ENCODE measurements at places on chromosomes 4 and X.

- no peak for DNase-seq
These were observed 30.9 kb downstream of the GATB start for GRCh38 chr4:151729731-151730559.

DNA sequence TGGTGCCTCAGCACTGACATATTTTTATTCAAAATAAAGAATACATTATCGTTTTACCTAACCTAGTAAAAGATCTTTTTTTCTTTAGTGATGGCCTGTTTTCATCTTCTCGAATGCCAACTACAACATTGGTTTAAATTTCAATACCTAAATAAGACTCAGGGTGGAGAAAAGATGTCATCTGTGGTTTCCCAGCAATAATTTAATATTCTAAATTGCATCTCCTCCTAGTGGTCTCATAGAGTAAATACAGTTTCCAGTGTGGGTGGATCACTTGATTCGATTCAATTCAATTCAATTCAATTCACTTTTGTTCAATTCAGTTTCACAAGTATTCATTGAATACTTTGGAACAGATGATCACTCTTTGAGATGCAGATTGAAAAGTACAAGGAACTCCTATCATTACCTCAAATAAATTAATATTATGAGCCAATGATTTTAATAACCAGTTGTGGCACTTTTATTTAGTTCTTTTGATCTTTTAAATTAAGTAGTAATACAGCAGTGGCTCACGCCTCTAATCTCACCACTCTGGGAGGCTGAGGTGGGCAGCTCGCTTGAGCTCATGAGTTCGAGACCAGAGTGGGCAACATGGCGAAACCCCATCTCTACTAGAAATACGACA lies 427.2 kb downstream of the FAT4 start:
- DNase-seq = no peak

- DNase-seq = no peak
These were observed 82.4 kb upstream of the CLCN4 start for GRCh38 chrX:10074241-10074941.

DNA sequence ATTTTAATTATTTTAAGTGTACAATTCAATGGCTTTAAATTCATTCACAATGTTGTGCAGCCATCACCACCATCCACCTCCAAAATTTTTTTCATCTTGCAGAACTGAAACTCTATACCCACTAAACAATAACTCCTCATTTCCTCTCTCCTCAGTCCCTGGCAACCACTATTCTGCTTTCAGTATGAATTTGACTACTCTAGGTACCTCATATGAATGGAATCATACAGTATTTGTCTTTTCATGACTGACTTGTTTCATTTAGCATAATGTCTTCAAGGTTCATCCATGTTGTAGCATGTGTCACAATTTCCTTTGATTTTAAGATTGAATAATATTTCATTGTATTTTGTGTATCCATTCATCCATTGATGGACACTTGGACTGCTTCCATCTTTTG lies 46.9 kb downstream of the KIF4A start:
- DNase-seq = no peak

- peak; percentile 56 for DNase-seq
These were observed 13.5 kb downstream of the RXFP1 start for GRCh38 chr4:158535130-158535614.

- DNase-seq = no peak
These were observed 117.1 kb downstream of the FAM53A start for GRCh38 chr4:1566838-1567518.

- no peak for DNase-seq
These were observed 250.7 kb upstream of the PGRMC2 start for GRCh38 chr4:128538111-128538882.

GRCh38 chrX:117854806-117855205 lies 261.8 kb downstream of the KLHL13 start:
- DNase-seq = peak; percentile 29

GRCh38 chr4:93791570-93792195 lies 36.9 kb upstream of the ATOH1 start:
- DNase-seq = no peak

GRCh38 chrX:13357925-13358324 lies 38.1 kb upstream of the ATXN3L start:
- DNase-seq = no peak

DNA sequence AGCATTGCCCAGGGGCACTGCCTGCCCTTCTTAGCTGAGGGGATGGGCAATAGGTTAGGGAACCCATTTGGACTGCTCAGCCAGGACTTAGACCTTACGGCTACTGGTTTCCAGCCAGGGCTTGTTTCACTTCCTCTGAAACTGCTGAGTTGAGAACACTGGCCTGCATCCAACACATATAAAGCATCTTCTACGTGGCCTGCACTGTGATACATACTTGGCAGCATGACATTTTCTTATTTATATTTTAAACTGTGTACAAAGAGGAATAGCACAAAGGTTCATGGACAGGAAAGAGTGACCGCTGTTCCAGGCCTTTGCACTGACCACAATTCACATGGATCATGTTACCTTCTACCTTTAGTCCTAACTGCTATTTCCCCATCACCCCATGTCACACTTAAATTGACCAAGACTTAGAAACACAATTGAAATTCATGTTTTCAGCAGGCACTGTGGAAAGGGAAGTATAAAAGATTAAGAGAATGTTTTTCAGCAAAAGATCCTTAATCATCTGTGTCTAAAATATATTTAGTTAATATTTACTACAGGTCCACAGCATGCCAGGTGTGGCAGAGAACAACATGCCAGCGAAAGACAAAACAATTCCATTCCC lies 43.7 kb downstream of the NLGN4X start:
- DNase-seq = no peak

- DNase-seq = no peak
These were observed 1.4 kb downstream of the PRKG2 start for GRCh38 chr4:81213671-81214070.

- DNase-seq = no peak
These were observed 21.8 kb upstream of the CTSO start for GRCh38 chr4:155975511-155975910.

- no peak for DNase-seq
These were observed 52.0 kb downstream of the SEC24D start for GRCh38 chr4:118783887-118784286.

GRCh38 chr4:47686294-47686872 lies 151.5 kb downstream of the CORIN start:
- DNase-seq = no peak

DNA sequence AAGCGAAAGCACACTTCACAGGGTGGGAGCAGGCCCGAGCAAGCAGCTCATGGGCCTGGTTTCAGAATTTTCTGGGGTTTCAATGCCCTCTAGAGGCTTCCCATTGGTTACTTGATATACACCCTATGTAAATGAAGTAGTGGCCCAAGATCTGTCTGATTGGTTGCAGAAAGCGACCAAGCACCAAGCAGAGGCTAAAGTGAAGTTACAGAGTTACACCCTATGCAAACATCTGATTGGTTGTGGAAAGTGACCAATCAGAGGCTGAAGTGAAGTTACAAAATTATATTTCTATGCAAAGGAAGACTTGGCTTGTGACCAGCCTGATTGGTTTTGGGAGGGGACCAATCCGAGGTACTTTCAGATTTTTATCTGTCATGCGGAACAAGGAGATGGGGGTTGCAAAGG lies 8.2 kb downstream of the FHIP1A start:
- DNase-seq = no peak
